ENCODE measurements at places on chromosomes 5 and 9.

- DNase-seq = no peak
Observed at GRCh38 chr5:124703995-124704394, 42.4 kb downstream of the ZNF608 start.

- DNase-seq = no peak
Observed at GRCh38 chr5:126512451-126512850, 82.6 kb downstream of the ALDH7A1 start.

- DNase-seq = no peak
Observed at GRCh38 chr5:56422076-56422762, 189.1 kb upstream of the ANKRD55 start.

GRCh38 chr5:157359356-157360055, 93.6 kb downstream of the CYFIP2 start:
- DNase-seq = no peak

DNA sequence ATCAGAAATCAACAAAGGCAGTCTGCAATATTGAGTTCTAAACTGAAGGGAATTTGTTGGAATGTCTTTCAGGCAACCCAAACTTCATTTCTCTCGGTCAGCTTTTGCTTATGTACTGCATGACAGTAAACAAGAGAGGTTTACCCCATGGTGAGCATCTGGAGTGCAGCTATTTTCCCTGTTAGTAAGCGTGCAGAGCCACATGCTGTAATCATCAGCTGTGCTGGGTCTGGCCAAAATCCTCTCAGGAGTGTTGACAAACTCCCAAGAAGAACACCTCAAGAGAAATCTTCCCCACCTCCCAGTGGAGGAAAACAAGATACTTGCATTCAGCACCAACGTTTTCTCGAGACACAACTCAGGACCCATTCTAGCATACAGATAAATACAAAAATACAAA, 83.6 kb upstream of the ADAMTSL1 start:
- DNase-seq = no peak

- DNase-seq = no peak
Observed at GRCh38 chr5:103333376-103333775, 74.8 kb downstream of the MACIR start.

DNA sequence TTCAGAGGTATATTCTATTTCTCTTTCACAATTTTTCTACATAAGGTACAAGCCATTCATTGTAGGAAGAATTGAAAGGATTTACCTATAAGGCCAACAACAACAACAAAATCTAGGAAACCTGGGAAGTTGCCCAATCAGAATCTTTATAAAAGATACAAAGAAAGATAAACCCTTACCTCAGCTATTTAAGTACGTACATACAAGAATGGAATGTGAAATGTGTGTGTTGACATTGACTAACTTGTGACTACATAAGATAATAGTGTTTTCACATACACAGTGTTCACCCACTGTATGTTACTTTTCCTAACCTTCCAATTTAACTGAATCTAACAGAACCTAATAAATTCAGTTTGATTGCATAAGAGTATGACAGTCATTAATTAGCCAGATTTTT, 154.1 kb downstream of the ADAMTS6 start:
- no peak for DNase-seq

GRCh38 chr5:126801174-126801991, 24.4 kb downstream of the LMNB1 start:
- DNase-seq = no peak

DNA sequence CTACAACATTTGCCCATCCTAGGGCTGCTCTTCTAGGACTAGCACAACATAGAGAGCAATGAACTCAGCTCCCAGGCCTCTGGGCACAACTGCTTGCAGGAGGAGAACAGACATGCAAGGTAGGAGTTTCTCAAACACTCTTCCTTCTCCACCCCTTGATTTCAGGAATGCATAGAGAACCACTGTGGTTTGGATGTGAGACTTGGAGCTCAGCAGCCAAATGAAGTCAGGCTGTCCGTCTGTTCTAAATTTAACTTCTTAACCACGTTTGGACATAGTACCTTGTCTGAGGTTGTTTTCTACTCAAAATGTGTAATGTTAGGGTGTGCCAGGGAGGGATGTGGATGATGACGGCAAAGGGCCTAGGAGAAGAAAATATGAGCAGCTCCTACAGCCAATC, 515.1 kb upstream of the TNC start:
- no peak for DNase-seq

GRCh38 chr9:109723781-109724180, 56.2 kb upstream of the PALM2AKAP2 start:
- DNase-seq = no peak

DNA sequence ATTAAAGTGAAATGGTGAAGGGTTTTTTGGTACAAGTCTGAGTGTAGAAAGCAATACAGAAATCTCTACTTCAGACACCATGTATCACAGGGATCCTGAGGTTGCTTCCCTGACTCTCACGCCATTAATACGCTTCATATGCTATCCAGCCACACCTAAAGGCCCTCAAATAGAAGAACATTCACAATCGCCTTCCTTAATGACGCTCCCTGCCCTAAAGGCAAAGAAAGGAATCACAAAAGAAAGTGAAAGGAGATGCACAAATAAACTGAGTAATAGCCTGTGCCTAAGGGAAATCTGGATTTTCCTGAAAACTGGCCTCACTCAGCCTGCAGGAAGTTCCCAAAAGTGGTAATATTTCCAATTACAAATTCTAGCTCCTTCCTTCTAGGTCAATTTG, 1002.7 kb upstream of the DMAC1 start:
- no peak for DNase-seq

Measured in activated gamma-delta T cell (primary cell).